Astrocyte of the cerebellum (primary cell): ENCODE measurements at places on chromosomes 4 and X.
A peak's percentile ranks its signal among the peaks of the same experiment; 100 is the strongest.

DNA sequence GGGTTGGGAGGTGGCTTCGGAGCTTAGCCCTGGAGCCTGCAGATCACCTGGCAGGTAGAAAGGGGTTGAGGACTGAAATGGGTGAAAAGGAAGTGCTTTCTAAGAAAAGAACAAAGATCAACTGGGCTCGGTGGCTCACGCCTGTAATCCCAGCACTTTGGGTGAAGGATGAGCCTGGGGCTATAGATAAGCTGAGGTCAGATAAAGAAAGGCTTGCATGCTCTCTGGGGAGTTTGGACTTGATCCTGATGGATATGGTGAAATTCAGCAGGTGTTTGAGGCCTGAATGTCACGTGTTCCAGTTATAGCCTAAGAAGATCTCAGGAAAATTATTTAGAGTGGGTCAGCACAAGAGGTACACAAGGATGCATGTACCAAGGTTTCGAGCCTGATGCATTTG is 40.8 kb downstream of the SLC34A2 start:
- DNase-seq, result no peak

- no peak for DNase-seq
Measured at GRCh38 chr4:176664964-176665363, 127.8 kb downstream of the VEGFC start.

GRCh38 chr4:71469541-71469940 is 130.7 kb downstream of the SLC4A4 start:
- DNase-seq, result no peak

DNA sequence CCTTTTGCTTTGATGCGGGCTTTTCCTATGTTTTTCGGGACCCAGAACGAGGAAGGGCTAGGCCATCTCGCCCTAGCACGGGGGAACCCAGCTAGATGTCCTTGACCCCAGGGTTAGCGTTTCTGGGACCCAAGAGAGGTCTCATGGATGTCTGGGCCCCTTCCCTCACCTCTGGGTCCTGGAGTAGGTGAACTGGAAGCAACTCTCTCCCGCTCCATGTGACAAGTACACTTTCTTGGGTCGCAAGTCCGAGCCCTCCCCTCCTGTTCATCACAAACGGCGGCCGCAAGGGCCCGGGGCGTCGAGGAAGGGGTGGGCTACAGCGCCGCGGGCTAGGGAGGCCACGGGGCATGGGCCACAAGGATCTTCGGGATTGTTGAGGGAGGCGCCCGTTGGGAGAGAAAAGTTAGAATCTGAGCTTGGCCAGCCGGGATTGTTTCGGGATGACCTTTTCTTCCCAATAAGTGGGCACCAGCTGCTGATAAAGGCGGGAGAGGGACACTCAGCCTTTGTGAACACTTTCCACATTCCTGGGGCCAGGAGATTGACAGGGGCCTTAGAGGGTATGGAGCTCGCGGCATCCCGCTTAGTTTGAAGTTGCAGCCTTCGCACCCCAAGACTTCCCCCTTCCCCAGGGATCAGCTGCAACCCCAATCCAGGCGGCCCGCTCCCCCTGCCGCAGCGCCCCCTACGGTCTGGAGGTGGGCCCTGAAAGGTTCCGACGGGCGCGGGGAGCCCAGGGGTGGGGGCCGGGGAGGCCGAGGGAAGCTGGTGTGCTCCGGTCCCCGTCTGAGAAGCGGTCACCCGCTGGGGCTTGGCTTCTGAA is 136.9 kb upstream of the ZIC3 start:
- no peak for DNase-seq

GRCh38 chr4:42265782-42266602 is 113.5 kb upstream of the BEND4 start:
- DNase-seq, result no peak

DNA sequence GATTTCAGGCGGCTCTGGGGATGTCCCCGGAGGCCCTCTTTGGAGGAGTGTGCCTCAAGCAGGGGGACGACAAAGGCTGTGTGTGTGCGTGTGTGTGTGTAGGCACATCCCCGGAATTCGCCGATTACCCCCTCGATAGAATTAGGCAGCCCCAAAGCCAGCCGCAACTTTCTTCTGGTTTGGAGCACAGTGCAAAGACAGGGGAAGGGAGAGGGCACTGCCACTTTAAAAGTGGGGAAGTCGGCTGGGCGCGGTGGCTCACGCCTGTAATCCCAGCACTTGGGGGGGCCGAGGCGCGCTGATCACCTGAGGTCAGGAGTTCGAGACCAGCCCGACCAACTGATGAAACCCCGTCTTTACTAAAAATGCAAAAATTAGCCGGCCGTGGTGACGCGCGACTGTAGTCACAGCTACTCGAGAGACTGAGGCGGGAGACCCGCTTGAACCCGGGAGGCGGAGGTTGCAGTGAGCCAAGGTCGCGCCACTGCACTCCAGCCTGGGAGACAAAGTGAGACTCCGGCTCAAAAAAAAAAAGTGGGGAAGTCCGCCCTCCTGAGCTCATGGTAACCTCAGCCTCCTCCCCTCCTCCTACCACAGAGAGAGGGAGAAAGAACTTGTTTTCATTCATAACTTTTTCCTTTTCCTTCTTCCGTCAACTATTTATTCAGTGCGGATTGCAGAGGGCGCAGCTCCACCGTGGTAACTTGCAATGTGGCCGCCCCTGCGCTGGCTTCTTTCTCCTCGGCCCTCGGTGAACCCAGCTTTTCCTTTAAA is 2.4 kb downstream of the SPRY1 start:
- DNase-seq, result peak; percentile 49

- no peak for DNase-seq
Measured at GRCh38 chr4:132384709-132385108, 764.4 kb upstream of the PCDH10 start.

DNA sequence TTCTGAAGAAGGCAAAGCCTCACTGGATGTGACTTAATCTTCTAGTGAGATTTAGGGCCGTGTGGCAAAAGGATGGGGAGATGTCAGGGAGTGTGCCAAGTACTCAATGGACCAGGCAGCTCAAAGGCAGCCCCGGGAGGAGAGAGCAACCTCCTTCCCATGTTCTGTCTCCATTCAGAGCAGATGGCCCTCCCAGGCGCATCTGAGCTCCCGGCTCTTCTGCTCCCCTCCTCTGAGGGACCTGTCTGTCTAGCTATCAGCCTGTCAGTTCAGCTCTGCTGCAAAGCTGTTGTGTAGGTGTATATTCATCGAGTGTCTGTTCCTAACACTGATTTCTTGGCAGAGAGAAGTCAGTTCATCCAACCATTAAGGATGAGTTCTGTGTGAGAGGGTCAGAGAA is 10.9 kb upstream of the PORCN start:
- no peak for DNase-seq

DNA sequence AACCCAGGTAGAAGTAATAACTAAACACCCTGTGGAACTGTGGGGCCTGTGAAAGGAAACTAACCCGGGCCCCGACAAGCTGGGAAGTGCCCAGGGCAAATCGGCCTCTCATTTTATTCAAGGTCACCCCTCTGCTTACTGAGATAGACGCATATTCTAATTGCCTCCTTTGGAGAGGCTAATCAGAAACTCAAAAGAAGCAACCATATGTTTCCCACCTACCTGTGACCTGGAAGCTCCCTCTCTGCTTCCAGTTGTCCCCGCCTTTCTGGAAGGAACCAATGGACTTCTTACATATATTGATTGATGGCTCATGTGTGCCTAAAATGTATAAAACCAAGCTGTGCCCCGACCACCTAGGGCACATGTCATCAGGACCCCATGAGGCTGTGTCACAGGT is 23.1 kb upstream of the DHRSX start:
- no peak for DNase-seq

- DNase-seq, result no peak
Measured at GRCh38 chrX:41703574-41704029, 14.8 kb downstream of the GPR34 start.

DNA sequence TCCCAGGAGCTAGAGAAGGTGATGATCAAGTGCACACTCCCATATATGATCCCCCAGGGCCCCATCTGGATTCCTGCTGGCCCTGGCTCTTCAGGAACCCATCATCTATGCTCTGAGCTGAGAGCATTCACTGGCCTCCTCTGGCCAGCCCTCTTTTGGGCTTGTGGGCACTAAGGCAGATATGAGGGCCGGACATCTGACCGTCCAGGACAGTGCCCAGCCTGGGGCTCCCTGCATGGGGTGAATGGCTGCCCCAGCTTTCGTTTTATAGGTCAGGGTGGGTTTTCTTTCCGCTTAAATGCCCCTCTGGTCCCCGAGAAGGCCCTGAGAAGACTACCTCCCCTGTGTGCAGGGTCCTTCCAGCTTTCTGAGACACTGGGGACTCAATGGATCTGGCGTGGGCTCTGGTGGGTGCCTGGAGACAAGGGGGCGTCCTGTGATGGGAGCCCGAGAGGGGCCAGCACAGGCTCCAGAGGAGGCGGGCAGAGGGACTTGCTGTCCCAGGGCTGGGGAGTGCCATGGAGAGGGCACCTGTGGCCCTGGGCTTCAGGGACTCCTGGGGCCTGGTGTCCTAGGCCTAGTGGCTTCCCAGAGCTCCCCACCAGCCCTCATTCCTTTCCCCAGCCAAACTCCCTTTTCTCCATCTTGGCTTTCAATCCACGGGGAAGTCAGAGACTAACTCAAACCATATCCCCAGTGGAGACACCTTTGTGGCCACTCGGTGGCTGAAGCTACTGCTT is 39.5 kb upstream of the GRPEL1 start:
- no peak for DNase-seq

DNA sequence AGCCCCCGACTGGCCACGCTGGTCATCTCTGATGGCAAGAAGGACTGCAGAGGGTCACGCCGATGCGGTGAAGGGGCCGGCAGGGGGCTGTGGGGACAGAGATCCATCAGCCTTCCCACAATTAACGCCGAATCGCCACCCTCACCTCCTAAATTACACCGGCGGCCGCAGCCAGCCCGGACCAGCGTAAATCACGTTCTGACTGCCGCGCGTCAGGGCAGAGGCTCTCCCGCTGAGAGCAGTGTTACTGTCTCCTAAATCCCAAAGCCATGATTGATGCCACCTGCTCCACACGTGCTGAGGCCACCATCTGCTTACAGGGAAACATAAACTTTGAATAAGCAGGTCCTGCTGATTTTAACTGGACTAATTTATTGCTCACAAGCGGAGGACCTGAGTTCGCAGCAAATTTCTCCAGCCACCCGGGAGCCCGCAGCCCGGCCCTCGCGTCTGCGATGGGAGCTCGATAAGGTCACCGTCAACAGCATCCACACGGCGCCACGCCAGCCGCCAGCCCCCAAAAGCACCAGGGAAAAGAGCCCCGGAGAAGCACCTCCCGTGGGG is 127.3 kb upstream of the NKX1-1 start:
- DNase-seq, result no peak

- no peak for DNase-seq
Measured at GRCh38 chr4:76651616-76652015, 216.6 kb downstream of the SHROOM3 start.

GRCh38 chrX:20481632-20482031 is 214.9 kb upstream of the RPS6KA3 start:
- no peak for DNase-seq

DNA sequence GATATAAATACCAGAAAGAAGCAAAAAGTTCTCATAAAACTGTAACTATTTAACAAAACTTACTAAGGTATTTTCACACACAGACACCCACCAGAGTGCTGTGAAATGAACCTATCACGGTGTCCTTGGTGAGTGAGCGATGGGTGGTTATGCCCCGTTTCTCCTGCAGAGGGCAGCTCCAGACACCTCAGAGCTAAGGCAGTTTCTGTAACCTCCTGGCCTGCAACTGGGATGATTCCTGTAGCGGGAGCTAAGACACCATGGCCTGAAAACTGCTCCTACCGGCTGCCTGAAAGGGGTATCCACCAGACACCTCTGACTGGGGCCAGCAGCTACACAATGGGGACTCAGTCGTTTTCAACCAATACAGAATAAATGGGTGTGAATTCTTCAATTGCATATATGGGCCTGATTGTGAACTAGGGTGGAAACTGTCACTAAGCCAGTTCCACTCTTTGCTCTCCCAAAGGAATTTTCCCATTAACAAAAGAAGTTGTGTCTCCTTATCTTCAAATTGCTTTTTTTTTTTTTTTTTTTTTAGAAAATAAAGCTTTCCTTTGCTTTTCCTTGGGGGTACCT is 2375.8 kb upstream of the TENM3 start:
- DNase-seq, result no peak

DNA sequence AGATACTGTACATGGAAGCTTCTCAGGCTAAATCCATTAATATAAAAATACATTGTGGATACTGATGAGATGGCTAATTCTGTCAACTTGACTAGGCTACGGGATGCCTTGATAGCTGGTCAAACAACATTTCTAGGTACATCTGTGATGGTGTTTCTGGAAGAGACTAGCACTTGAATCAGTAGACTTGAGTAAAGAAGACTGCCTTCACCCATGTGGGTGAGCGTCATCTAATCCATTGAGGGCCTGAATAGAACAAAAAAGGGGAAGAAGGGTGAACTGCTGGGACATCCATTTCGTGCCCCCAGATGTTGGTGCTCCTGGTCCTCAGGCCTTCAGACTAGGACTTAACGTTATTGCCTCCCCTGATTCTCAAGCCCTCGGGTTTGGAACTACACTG is 3.7 kb upstream of the SRP72 start:
- DNase-seq, result no peak
